ENCODE measurements at places on chromosomes 4 and X.
A peak's percentile ranks its signal among the peaks of the same experiment; 100 is the strongest.

GRCh38 chr4:100593935-100594334, 76.1 kb upstream of the EMCN start:
- DNase-seq = no peak

DNA sequence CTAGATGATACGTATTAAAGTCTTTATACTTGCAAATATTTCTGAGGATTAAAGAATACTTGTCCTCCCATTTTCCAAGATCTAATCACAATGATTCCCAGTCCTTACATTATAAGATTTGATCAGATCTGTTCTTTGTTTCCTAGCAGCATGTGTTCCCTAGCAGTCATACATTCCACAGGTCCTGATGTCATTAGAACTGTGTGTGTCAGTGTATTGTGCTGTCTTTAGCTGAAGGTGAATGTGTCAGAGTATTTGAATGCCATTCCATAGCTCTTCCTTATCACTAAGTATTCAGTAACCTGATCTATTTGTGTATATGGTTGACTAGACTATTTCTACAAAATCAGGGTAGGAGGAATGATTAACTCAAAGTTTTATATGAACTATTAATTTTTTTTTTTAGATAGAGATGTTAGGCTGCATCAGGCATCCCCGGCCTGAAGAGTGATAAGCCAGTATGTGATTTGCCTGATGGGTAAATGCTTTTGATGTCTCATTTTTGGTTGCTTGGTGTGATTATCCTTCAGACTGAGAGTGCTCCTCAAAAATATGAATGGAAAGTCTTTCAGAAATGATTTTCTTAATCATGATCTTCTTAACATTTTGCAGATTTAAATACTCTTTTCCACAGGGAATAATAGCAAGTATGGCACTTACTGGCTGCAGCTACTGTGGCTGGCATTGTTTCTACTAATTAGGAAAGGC, 4.4 kb downstream of the ADGRL3 start:
- peak; percentile 62 for DNase-seq

- DNase-seq = no peak
Observed at GRCh38 chr4:99847362-99847976, 30.8 kb downstream of the DAPP1 start.

DNA sequence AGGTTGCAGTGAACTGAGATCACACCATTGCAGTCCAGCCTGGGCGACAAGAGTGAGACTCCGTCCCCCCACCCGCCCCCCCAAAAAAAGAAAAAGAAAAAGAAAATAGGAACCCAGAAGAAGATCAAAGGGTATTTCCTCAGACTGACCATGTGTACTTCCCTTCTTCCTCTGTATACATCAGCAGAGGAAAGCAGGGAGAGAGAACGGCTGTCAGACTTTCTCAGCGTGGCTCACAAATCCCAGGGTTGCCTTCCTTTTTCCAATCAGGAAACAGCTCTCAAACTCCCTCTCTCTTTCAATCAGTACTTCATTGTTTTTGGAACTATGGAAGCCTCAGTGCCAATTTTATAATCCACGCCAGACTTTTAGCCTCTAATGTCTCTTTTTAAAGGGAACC, 59.1 kb downstream of the CHRNA9 start:
- DNase-seq = no peak

GRCh38 chrX:15319075-15319474, 3.6 kb upstream of the ASB11 start:
- no peak for DNase-seq

- DNase-seq = no peak
Observed at GRCh38 chr4:76011018-76011670, 3.8 kb upstream of the CXCL9 start.

GRCh38 chr4:126250006-126250405, 935.3 kb downstream of the FAT4 start:
- no peak for DNase-seq

- DNase-seq = no peak
Observed at GRCh38 chrX:71941776-71942175, 31.1 kb downstream of the NHSL2 start.

- peak; percentile 55 for DNase-seq
Observed at GRCh38 chr4:22720091-22720490, 27.4 kb downstream of the GBA3 start.

DNA sequence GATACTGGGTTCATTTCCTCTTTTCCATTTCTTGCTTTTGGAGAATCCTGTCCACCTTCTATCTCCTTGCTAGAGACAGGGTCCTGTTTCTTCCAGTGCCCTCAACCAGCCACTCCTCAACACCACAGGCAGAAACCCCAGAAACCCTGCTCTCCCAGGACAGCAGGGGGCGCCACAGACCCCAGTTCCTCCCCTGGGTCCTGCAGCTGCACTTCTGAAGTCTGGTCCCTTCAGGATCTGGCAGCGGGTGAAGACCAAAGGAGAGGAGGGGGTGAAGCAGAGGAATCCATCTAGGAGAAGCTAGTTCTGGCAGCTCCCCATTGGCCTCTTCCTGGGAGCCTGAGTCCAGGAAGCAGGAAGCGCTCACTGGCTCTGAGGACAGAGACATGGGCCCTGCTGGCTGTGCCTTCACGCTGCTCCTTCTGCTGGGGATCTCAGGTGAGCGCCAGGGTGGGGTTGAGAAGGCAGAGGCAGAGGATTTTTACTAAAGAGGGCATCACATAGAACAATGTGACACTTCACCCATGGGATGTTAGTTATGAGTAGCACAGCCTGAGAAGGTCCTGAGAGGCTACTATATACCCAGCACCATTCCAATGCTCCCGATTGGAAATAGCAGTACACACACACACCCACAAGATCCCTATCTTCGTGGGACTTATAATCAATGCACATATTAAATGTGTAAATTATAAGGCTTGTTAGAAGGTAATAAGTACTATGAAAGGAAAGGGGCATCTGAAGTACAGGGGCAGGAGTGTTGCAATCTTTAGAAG, at the start of gene PRSS48:
Gene PRSS48 (plus strand): TSS at position 375 of the 776 bp plus-strand sequence. CDS start 12 bp downstream, at position 387.
- DNase-seq = peak; percentile 8

- DNase-seq = no peak
Observed at GRCh38 chr4:23276076-23276475, 583.3 kb downstream of the GBA3 start.

DNA sequence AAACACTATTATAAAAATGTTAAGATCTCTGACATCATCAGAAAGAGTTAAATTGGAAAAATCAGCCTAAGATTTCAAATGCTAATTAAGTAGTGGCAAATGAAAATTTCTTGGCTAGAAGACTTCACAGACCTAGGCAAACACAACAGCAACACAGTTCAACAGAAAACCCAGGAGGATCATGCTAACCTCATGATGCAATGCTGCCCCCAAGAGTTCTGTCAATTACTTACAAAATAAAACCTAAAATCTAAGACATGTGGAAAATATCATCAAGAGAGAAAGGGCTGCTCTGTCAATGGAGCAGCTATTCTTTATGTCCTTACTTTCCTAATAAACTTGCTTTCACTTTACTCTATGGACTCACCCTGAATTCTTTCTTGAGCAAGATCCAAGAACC, 21.0 kb downstream of the S100G start:
- DNase-seq = no peak

- peak; percentile 15 for DNase-seq
Observed at GRCh38 chr4:31408121-31408520, 688.0 kb downstream of the PCDH7 start.

GRCh38 chr4:3288571-3289094, 4.2 kb upstream of the RGS12 start:
- DNase-seq = no peak
